ENCODE measurements at places on chromosomes 6 and 20. TPM values are rescaled to one million over a fixed set of nuclear protein-coding genes. Genes with fewer than 3 reads are reported as not detected.

The TCF21 gene
- total RNA-seq, result 0.33 TPM

The NOTCH4 gene
- 2.9 TPM for total RNA-seq

The IER3 gene
- 188 TPM for total RNA-seq

The OGFR gene
- 61.3 TPM for total RNA-seq

The ZKSCAN4 gene
- 4.4 TPM for total RNA-seq

The GABRR1 gene
- total RNA-seq, result not detected

The PRL gene
- total RNA-seq, result not detected

The AVP gene
- not detected for total RNA-seq

The TCFL5 gene
- 5.4 TPM for total RNA-seq

The RRBP1 gene
- 97.8 TPM for total RNA-seq

The PPT2 gene
- total RNA-seq, result 12.9 TPM

The TRIM10 gene
- total RNA-seq, result not detected
